NCI-H526 (cell line): ENCODE measurements at places on chromosomes 5 and 9.

DNA sequence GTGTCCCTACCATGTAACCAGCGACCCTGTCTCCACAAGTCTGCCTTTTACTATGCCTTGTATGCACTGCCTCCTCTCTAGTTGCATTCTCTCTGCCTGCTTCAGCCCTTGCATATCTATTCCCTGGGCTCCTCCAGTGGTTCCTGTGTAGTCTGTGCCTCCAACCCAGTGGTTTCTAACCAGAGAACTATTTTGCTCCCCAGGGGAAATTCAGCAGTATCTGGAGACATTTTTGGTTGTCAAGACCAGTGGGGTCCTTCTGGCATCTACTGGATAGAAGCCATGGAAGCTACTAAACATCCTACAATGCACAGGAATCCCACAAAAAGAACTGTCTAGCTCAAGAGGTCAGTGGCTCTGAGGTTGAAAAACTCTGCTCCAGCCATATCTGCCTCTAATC is 224.1 kb upstream of the RASEF start:
- DNase-seq, result no peak

GRCh38 chr5:95530416-95530815 is 24.4 kb downstream of the SKIC3 start:
- DNase-seq, result no peak

GRCh38 chr9:34456151-34456550 is 2.2 kb downstream of the FAM219A start:
- DNase-seq, result no peak

DNA sequence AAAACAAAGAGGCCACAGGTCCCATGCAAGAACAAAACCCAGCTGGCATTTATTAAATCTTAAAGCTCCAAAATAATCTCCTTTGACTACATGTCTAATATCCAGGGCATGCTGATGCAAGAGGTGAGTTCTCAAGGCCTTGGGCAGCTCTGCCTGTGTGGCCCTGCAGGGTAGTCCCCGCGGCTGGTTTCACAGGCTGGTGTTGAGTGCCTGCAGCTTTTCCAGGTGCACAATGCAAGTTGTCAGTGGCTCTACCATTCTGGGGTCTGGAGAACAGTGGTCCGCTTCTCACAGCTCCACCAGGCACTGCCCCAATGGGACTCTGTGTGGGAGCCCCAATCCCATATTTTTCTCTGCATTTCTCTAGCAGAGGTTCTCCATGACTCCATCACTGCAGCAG is 54.4 kb upstream of the HCN1 start:
- DNase-seq, result no peak

DNA sequence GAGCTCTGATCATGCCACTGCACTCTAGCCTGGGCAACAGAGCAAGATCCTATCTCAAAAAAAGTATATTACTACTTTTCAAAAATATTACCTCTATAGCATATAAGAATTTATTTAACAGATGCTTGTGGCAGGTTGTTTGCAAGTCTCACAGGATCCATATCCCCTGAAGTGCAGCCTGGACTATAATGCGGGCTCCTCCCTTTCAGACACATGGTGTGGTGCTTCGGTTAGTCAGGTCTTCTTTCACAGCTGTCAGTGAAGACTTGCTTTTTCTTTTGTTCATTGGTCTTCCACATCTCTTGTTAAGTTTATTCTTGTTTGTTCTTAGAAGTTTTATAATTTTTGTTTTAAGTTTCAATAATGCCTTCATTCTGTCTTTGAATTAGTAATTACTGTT is 9.4 kb upstream of the HRCT1 start:
- DNase-seq, result no peak
